ENCODE measurements at places on chromosomes 12 and 14.
A peak's percentile ranks its signal among the peaks of the same experiment; 100 is the strongest.

- DNase-seq = no peak
These were observed 42.8 kb downstream of the SLC8B1 start for GRCh38 chr12:113292091-113292490.

GRCh38 chr12:121657305-121658008 is 12.0 kb downstream of the MORN3 start:
- no peak for DNase-seq

DNA sequence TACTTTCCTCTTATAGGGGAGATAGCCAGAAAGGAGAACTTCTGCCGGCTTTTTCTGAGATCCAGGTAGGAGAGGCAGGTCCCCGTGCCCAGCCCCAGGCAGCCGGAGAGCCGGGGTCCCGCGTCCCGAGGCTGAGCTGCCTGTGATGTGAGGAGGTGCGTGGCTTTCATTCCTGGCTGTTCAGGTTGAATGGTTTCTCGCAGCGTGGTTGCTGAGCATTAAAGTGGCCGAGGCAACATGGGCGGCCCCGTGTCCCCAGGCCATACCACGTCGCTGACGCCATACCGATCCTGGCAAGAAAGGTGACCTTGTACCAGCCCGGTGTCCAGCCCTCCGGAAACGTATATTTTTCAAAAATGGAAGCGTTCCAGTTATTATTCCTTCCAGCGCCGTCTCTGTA is 116.7 kb upstream of the MYL2 start:
- DNase-seq = no peak

DNA sequence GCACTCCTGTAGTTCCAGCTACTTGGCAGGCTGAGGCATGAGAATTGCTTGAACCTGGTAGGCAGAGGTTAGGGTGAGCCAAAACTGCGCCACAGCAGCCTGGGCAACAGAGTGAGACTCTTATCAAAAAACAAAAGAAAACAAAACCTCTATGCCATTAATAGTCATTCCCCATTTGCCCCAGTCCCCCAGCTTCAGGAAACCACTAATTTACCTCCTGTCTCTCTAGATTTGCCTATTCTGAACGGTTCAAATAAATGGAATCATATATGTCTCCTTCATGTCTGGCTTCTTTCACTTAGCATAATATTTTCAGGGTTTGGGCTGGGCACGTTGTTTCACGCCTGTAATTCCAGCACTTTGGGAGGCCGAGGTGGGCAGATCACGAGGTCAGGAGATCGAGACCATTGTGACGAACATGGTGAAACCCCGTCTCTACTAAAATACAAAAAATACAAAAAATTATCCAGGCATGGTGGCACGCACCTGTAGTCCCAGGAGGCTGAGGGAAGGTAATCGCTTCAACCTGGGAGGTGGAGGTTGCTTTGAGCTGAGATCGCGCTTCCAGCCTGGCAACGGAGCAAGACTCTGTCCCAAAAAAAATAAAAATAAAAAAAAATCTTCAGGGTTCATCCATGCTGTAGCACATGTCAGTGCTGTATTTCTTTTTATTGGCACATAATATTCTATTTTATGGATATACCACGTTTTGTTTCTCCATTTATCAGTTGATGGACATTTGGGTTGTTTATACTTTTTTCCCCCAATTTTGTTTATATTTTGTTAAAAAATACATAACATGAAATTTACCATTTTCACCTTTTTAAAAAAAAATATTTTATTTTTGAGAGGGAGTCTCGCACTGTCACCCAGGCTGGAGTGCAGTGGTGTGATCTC is 31.9 kb downstream of the KNTC1 start:
- no peak for DNase-seq

DNA sequence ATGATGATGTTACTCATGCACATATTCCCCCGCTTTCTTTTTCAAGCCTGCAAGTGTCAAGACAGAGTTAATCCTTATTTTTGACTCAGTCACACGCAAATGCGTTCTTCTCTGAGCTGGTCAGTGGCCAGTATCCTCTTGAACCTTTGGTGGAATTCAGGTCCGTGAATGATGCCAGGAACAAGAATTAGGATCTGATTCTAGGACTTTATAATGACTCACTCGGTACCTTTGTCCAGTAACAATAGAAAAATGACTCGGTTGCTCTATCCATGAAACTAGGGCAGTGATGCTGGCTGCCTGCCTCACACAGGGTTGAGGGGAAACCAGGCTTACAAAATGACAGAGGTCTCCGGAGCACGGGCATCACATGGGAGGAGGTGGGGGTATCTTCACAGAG is 185.8 kb upstream of the NUDT4 start:
- no peak for DNase-seq

DNA sequence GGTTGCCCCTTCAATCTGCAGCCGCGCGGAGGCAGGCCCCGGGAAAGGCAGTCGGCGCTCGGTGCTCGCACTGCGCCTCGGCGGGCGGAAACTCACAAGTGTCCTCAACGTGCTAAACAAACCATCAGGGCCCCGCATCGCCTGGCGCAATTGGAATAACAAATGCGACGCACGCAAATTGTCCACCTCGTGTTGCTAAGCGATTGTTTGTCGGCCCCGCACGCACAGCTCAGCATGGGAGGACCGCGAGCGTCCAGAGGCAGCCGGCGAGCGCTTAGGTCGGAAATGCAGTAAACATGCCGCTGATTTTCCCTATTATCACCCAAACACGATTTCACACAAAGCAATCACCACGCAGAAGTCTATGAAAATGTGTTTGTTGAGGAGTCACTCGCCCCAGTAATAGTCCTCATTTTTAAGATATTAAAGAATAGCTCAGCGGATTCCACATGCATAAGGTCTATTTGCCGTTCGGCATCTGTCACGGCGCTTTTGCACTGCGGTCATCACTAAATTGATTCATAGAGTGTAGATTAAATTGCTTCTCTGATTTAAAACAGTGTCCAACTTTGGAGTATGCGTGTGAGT is 3.2 kb upstream of the GSC start:
- no peak for DNase-seq

- DNase-seq = peak; percentile 55
These were observed 109.0 kb downstream of the APAF1 start for GRCh38 chr12:98754095-98754494.

- DNase-seq = no peak
These were observed 63.5 kb downstream of the MAPKAPK5 start for GRCh38 chr12:111905502-111905901.

DNA sequence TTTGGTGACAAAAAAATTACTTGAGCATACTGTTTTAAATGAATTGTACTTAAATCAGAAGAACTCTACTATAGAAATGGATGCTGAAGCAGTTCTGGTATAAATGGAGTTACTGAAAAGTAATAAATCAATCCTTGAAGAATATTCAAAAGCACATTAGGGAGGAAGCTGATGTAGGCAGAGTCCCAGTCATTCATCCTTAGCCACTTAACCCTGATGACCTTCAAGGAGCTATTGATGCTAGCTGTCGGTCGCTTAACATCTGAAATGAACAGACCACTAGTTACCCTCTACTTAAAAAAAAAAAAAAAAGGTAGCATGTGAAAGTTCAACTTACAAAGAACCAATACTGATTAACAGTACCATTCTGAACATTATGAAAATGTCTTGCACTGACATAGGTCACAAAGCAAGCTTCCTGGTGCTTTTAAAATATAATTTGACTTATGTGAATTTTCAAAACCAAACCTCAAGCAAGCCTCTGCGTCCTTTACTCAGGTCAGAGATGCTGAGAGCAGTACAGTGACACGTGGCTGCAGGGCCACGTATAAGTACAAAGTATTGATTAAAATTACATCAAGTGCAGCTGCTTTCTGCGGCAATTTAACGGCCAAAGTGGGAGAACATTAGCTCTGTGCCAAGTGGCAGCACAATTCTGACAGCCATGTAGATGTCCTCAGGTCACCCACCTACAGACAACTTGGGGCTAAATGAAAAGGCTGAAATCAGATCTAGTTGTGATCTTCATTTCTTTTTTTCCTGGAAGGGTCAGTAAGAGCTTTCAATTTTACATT is 18.1 kb downstream of the PPM1H start:
- no peak for DNase-seq

DNA sequence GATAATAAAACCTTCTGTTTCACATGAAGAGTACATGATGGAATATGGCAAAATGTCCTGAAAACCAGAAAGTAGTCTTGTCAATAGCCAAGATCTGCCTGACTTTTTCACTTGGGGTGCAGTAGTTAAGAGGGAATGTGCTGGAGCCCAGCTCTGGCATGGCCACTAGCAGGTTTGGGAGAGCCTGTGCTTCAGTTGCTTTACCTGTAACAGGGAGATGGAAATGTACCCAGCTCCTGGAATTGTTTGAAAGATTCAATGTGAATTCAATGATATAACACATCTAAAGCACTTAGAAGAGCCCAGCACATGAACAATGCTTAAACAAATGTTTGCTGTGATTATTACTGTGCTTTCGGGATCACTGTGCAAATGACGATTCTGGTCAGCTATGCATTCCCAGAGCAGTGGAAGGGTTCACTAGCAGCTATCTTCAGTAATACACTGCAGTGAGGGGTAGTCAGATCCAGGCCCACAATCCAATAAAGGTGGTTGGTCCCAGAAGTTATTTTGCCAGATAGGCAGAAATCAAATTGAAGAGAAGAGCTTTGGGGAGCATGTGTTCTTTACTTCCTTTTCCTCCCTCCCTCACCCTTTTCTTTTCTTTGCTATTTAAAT is 224.9 kb downstream of the APAF1 start:
- no peak for DNase-seq

DNA sequence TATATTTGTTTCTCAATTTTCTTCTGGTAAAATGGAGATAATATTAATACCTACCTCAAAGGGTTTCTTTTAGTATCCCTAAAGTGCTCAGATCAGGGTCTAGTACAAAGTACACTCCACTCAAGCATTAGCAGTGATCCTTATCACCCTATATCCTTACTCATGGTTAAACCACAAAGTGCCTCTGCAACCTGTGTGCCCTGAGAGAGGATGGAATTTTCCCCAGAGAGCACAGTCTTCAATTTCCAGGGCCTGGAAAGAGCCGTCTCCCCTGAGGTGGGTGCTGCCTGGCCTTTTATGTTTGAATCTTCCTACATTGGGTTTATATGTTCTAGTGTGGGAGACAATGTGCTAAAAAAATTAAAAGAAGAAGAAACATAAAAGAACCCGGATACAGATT is 183.1 kb upstream of the FBXO33 start:
- no peak for DNase-seq

- no peak for DNase-seq
These were observed 12.7 kb downstream of the PROX2 start for GRCh38 chr14:74863274-74863673.

- no peak for DNase-seq
These were observed 252.4 kb upstream of the CPNE8 start for GRCh38 chr12:39157696-39158342.

- DNase-seq = no peak
These were observed 411.3 kb upstream of the USP15 start for GRCh38 chr12:61848893-61849292.

DNA sequence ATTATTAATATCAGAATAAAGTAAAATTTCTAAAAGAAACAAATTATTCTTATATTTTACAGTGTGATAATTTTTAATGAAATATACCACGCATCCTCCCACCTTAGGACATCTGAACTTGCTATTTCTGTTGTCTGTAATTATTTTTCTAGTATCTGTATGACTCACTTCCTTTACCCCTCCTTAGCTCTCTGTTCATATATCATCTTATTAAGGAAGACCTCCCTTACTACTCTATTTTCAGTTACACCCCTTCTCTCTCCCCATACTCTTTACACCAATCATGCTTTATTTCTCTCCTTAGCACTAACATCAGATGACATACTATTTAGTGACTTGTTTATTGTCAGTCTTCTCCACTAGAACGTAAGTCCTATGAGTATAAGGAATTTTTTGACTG is 34.2 kb upstream of the C12orf50 start:
- no peak for DNase-seq

GRCh38 chr14:22465201-22465840 is 123.7 kb downstream of the DAD1 start:
- no peak for DNase-seq

DNA sequence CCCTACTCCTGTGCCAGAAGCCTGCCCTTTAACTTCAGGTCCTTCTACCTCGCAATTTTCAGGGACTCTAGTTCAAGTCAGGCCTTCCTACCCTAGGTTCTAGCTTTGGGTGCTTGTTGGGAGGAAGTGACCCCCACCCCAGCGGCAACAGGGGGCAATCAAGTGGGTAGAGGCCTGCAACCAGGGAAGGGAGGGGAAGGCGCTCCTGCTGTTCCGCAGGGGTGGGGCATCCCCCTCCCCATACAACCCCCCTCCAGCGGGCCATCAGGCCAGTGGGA is 204 bp upstream of the PRPH start:
- no peak for DNase-seq

DNA sequence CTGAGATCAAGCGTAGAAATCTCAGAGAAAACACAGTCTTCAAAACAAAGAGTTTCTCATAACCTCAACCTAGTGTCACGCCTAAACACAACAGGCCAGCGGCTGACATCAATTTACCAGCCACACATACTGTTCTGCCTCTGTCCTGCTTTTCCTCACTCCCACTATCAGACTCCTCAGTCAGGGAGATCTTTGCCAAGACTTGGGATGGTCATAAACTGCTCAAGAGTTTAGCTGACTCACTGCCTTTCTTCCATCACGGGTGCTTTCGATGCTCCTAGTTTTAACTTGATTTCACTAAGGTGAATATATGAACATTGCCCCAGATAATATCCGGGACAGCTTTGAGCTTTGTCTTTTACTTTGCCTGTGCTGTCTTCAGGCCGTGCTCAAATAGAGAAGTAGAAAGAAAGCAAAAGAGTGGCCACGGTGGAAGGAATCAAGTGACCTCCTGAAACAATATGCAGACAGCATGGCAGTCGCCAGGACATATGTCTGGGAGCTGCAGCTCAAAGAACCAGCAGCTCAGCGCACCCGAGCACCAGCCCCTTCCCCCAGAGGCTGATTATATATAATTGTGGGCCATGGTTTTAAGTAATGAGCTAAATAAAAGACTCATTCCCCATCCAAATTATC is 12.1 kb downstream of the MDM1 start:
- DNase-seq = peak; percentile 41

- no peak for DNase-seq
These were observed 132.6 kb downstream of the SLC38A6 start for GRCh38 chr14:61113561-61114225.

- no peak for DNase-seq
These were observed 67.7 kb downstream of the EID3 start for GRCh38 chr12:104371043-104371870.

- no peak for DNase-seq
These were observed 98.1 kb upstream of the VRK1 start for GRCh38 chr14:96698960-96699539.

DNA sequence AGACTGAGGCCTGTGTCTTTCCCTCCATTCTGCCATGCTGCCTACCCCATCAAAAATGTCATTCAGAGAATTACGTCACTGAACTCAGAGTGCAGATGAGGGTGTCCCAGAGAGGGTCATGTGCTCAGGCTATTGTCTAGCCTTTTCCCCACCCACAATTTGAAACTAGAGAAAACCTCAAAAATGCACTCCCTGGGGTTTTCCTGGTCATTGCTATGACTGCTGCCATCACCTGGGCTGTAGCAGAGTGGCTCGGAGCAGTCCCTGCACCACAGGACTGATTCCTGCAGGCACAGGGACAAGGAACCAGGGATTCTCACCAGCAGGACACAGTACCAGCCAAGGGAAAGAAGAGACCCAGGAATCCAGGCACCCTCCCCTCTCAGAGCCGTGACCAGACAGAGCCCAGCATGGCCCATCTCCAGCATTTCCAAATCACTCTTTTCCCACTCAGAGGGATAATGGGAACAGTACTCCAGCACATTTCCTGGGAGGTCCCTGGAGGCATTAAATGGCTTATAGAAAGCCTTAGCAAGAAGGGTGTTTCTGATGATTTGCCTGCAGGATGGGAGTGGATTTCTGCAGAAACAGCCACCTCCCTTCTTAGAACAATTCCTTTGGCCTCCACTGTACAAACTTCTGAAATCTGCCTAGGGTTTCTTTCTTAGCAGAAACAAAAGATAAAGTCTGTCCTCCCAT is 45.9 kb downstream of the VWF start:
- no peak for DNase-seq

GRCh38 chr12:54879579-54879978 is 25.3 kb downstream of the MUCL1 start:
- no peak for DNase-seq
